ENCODE measurements at places on chromosomes 7 and 10.

DNA sequence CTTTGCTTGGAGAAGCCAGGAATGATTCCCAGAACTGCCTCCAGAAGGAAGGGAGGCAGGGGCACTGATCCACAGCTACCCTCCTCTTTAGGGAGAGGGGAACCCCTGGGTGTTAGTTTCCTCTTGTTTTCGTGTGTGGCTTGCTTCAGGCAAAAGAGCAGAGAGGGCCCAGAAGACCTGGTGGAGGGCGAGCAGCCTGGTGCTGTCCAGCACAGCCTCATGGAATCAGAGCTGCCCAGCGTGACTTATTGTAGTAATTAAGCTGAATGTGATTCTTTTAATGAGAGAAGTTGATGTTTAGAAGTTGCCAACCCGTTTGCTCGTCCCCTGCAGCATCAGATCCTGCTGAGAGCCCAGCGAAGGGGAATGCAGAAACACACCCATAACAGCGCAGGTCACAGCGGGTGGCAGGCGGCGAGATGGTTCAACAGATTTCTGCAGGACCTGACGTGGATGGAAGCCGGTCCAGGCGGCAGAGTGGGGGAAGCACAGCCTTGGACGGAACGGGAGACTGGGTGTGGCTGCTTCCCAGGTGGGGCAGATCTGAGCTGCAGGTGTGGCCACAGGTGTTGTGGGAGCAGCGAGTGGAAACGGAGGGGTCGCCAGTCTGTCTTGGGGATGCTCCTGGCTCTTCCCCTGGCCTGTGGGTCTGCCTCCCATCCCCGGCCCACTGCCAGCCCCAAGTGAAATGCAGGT, 53.7 kb upstream of the SHH start:
- no peak for DNase-seq

- DNase-seq: no peak
Observed at GRCh38 chr10:86770412-86770960, 14.1 kb downstream of the BMPR1A start.

GRCh38 chr7:19463581-19463980, 245.3 kb downstream of the POLR1F start:
- no peak for DNase-seq

DNA sequence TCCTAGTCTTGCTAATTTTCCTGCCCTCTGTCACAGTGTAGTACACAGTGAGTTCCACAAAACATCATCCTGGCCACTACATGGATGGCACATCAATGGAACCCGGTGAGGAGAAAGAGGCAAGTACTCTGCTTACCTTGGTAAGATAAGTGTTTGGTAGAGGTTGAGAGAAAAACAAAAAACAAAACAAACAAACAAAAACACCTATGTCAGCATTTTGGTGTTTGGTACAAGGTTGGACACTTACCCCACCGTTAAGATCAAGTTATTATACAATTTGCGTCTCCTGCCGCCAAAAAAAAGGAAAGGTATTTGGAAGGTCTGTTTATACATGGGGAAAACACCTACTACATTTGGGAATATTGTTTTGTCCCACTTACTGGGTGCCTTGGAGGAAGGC, 72.7 kb downstream of the ZNF248 start:
- no peak for DNase-seq

DNA sequence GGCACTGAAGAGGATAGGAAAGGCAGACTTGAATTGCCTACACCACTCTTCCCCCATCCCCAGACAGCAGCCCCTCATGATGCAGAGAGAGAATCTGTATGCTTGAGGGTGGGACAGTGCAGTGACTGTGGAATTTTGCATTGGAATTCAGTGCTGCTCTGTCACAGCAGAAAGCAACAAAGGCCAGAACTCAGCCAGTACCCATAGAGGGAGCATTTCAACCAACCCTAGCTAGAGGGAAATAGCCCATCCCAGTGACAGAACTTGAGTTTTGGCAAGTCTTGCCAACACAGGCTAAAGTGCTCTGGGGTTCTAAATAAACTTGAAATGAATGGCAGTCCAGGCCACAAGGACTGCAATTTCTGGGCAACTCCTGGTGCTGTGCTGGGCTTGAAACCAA, 80.4 kb downstream of the TES start:
- DNase-seq: no peak

- DNase-seq: no peak
Observed at GRCh38 chr7:33674804-33675411, 230.4 kb upstream of the BMPER start.

DNA sequence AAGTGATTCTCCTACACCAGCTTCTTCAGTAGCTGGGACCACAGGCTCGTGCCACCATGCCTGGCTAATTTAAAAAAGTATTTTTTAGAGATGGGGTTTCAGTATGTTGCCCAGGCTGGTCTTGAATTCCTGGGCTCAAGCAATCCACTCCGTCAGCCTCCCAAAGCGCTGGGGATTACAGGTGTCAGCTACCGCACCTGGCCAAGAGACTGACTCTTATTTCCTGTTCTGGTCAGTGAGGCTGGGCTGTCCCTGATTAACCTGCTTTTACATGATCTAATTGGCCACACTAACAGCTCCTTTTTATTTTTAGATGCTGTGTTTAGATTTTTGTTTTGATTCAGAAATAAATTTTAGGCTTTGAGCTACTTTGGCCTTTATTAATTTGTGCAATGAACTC, 203.9 kb downstream of the NXPH1 start:
- no peak for DNase-seq

GRCh38 chr10:24006741-24007140, 202.2 kb upstream of the KIAA1217 start:
- no peak for DNase-seq

- no peak for DNase-seq
Observed at GRCh38 chr7:84237533-84238173, 43.1 kb upstream of the SEMA3A start.

DNA sequence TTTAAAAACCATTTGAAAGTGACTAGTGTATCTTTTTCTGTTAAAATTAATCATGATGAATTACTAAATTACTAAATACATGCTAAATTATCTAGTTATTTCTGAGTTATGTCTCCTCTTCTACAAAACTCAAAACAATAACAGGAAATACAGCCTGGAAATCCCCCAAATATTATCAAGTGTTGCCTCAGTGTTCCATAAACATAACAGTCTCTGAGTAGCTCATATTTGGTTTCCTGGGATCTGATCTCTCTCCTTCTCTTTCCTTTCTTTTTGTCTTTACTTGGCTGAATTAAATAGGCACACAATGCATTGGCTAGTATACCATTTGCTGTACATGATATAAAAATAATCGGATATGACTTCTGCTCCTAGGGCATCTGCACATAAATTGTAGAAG, 277.6 kb upstream of the IGFBP3 start:
- no peak for DNase-seq

GRCh38 chr10:119542988-119543813, 682 bp upstream of the RGS10 start:
- DNase-seq: peak; percentile 84

DNA sequence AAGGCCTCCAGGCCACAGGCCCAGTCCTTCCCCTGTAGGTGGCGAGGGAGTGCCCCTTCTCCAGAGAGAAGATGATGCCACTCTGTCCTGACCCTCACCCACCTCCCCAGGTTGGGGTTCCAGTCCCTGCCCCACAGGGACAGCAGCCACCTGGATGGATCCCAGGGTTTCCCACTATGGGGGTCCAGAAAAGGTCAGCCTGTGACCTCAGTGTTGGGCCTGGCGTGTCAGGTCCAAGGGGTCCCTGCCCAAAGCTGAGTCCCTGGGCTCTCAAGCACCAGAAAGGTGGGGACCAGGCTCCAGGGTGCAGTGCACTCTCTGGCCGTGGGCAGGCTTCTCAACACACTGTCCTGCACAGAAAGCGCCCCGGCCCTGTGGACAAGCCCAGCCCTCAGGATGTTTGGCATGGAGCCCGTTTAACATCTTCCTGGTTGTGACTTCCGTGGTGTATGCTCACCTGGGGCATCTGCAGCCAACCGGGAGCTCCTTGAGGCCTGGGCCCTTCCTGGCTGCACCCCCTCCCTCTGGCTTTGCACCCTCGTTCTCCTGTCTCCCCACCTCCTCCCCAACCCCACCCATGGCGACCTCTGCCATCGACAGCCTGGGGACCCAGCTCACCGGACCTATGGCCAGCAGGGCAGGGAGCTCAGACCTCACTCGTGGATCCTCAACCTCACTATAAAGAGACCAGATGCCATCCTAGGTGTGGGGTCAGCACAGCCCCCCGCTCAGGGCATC, 58.3 kb upstream of the PPP2R2D start:
- DNase-seq: no peak

DNA sequence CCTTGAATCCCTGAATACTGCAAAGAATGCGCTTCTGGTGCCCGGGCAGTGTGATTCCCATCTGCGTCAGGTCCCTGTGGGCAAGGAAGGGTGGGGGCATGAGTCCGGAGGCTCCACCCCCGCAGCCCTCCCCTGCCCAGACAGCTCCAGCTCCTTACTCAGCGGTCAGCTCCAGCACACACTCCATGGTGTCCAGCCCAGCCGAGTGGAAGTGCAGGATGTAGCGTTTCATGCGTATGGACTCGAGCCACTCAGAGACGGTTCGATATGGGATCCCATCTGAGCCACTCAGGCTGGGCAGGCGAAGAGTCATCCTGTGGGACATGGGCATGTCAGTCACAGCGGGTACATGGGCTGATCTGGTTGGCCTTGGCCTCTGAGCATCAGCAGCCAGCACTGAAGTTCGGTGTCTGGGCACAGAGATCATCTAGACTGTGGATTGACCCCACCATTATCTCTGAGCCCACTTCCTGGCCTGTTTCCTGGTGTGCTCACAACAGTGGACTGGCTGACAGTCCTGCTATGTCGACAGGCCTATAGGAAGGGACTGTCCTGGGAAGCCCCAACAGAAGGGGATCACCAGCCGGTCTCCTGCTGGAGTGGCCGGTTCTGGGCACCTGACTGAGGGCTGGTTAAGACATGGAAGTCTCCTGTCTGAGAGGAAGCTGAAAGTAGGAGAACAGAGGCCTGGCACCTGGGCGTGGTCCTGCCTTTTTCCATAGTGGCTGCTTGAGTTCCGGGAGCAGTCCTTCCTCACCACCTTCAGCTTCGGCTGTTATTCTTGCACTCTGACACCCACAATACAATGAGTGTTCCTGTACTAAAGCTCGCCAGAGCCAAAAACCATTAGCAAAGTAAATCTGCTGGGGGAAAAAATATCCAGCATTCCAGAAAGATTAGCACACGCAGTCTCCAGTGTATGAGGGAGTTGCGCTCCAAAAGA, 10.6 kb downstream of the ZYX start:
- DNase-seq: no peak

- DNase-seq: no peak
Observed at GRCh38 chr7:1052031-1052818, 7.9 kb downstream of the GPR146 start.

DNA sequence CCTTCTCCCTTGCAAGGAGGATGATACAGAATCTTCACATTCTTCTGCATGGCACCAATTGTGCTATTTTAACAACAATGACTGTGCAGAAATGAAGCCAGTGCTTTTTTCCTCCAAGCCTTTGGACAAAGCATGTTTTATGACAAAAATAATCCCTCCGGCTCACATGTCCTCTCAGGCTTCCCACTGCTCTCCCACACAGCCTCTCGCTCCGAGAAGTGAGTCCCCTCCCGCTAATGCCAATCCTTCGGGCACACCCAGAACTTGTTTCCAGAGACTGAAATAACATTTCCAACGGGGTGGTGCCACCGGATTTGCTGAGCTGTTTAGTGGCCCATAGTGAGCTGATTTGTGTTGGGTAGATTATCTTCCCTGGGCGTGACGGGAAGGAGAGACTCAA, 35.8 kb downstream of the RBM17 start:
- DNase-seq: no peak

GRCh38 chr10:103619424-103620351, 126.2 kb downstream of the NEURL1 start:
- DNase-seq: no peak

GRCh38 chr7:29557954-29558353, 5.7 kb upstream of the PRR15 start:
- peak; percentile 57 for DNase-seq

DNA sequence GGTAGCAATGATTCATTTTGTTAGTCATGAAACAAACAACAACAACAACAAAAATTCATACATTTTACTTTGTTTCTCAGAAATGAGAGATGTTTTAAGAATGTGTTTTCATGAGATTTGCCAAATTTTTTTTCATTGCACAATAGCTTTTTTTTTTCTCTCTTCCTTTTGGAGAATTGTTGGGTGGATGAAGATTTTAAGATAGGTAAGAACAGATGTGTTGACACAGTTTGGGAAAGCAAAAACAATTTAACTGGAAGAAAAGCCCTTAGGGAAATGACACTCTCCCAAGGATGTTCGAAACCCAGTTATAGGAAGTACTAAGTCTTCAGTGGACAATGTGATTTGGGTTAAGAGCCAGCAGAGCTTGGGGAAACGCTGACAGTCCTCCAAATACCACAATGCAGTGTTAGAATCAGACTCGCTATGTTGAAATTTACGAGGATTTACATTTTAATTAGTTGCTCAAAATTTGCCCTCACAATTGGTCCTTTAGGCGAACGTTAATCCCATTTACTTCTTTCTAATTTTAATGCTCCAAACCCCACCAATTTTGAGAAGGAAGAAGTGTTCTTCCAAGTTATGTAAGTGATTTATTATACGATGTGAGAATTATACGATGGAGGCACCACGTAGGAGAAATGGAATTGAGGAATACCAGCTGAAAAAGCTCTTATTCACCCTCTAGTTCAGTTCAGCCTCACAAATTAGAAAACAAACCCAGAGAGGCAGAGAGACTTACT, 61.2 kb downstream of the HHEX start:
- DNase-seq: peak; percentile 53

GRCh38 chr7:49848211-49848841, 74.9 kb downstream of the VWC2 start:
- DNase-seq: no peak

DNA sequence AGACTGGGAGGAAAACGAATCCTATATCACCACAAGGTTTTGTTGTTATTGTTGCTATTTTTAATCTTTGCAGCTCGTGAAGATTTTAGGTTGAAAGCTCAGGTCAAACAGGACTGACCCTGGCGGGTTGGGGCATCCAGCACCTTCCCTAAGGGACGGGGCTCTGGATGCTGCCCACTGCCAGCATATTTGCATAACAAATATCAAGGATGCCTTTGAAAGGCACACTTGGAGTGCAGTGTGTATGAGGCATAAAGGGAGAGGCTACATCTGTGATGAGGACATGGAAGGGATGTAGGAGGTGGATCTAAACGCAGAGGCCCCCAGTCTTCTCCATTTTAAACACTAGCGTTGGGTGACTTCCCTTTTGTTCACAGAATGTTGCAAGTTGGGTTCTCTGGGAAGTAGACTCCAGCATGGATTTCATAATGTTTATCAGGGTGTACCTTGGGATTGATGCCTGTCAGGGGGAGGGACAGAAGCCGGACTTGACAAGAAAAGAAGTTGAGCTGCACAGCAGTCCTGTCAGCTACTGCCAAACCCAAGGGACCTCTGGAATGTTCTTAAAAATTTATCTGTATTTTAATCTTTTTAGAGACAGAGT, 181.1 kb upstream of the IMMP2L start:
- DNase-seq: no peak

DNA sequence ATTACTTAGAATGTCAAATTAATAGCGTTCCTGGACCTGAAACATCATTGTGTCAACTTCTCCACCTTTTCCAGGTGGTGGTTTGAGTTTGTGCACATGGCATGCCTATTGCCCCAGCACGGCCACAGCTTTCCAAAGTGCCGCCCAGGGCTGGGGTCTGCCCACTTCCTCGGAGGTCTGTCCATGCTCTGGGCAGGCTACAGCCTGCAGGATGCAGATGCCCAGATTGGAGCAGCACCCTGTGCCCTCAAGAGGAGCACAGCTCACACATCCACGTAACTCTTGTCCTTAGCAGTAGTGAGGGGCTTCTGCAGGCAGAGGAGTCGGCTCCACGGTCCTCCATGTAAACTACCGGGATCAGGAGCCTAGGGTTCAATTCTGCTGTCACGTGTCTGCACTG, 238.6 kb downstream of the EBF3 start:
- no peak for DNase-seq

GRCh38 chr7:135420786-135421185, 89.1 kb downstream of the CNOT4 start:
- no peak for DNase-seq
